ENCODE measurements at places on chromosomes 11 and 22.

DNA sequence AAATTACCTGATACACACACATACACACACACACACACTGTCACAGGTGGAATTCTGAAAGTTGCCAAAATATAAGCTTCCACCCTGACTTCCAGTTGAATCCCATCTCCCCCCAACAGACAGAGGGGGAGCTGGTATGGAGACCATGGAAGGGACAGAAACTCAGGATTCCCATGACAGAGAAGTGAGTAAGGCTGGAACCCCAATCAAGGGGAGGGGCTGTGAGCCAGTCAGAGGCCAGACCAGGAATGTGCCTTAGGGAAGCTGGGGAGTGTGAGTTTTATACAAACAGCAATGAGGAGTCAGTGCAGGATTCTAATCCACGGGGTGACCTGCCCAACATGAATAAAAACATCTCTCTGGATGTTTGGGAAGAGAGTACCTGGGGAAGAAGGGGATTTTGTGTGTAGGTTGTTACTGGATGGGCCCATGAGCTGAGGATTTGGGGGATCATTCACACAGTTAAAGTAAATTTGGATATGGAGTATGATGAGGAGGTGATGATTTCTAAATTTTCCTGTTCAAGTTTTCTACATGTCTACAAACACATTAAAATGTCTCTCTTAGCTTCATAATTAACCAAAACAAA, 38.7 kb upstream of the TOP3B start:
- no peak for DNase-seq

DNA sequence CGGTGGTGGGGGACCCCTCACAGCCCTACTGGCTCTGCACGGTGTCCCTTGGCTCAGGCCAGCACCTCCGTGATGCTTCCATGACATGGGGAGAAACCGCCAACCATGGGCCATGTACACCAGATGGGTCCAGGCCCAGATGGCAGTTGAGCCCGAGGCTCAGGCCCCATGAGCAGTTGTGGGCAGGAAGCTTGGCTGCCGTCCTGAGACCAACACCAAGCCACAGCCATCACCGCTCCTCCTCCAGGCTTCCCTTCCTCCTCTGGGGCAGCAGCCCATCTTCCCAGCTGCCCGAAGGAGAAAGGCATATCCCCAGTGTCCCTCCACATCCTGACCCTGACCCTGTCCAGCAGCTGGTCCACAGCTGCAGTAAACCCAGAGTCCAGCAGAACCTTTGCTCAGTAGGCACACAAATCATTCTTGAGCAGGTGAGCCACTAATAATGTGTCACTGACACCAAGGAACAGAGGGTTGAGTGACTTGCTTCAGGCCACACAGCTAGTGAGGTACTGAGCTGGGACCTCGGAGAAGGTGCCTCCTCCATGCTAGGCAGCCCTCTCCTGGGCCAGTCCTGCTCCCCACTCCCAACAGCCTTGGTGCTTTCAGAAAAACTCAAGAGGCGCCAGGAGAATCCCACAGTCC, 204.9 kb downstream of the CTTN start:
- no peak for DNase-seq

DNA sequence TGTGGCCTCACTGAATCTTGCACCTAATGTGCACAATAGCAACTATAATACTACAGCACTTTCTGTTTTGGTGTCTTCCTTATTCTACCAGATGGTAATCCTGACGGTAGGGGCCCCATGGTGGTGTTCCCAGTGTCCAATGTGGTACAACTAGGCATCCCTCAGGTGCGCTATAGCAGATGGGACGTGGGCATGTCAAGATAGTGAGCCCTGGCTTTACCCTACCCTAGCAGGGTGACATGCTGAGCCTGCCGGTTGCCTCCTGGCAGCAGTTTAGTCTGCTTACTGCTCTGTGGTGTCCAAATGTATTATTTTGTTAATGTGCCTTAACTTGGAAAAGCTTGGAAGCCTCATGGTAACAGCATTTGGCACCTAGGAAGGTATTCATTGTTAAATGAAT, 19.2 kb downstream of the ACO2 start:
- DNase-seq, result no peak

DNA sequence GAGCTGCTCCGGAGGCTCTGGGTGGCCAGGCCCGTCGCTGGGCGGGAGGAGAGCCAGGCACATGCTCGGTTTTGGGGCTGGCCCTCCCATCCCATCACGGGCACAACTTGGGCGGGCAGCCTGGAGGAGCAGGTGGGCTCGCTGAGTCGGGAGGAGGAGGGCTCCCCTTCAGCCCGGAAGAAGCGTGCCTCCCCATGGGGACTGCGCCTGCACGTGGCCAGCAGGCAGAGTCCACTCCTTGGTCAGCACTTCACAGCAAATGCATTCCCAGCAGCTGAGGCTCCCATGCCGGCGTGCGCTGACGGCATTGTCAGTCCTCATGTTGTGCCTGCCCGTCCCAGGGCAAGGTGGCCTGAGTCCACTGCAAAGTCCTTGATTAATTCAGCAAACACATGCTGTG, 1281.7 kb downstream of the BRD1 start:
- no peak for DNase-seq

DNA sequence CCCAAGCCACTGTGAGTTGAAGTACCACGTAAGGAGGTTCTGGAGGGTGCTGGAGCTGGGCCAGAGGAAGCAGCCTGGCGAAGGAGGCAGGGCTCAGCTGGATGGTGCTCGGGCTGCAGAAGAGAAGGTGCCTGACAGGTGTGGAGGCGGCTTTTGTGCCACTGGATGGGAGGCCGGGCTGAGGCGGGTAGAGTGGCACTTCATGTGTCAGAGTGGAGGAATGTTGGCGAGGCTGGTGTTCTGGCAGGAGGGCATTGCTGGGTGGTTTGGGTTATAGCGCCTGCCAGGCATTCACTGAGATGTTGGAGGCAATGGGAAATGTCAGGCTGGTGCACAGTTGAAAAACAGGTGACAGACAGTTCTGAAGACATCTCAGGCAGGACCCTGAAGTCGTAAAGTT, 24.2 kb downstream of the UBE2L3 start:
- DNase-seq, result no peak

- DNase-seq, result no peak
Observed at GRCh38 chr11:1473786-1474185, 12.8 kb downstream of the MOB2 start.

DNA sequence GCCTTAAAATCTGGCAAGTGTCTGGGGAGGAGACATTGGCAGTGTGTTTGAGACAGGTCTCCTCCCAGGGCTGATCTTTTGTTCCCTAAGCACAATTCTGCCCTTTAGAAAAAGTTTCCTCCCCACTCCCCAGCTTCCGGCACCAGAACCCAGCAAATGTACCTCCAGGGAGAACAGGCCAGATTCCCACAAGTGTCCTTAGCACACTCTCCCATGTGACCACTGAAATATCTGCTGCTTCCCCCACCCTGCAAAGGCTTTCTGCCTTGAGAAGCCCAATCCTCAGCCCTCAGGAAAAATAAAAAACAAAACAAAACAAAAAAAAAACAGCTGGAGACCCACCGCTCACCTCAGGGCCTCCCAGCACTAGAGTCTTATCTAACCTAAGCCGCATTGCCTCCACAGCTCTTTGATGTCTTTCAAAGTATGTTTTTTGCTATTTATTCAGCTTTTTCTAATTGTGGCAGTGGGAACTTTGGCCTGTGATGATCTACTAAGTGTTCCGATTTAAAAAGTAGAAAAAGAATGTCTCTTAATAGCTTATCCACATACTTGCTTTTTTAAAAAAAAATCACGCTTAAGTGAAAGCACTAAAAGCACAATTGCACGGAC, 29.0 kb upstream of the FBLN1 start:
- DNase-seq, result no peak

DNA sequence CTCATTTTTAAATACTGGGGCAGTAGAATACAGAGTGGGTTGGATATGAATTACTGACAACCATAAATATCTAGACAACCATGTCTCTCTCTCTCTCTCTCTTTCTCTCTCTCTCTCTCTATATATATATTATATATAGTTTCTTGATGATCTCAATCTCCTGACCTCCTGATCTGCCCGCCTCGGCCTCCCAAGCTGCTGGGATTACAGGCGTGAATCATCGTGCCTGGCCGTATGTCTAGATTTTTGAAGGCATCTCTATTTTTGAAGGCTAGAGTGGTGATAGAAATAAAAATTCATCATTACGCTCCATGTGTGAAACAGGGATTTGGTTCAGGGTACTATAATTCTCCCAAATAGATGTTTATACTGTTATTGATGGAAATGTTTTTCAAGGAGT, 84.1 kb downstream of the DDX10 start:
- no peak for DNase-seq

- no peak for DNase-seq
Observed at GRCh38 chr11:12085371-12086251, 24.8 kb upstream of the MICAL2 start.

DNA sequence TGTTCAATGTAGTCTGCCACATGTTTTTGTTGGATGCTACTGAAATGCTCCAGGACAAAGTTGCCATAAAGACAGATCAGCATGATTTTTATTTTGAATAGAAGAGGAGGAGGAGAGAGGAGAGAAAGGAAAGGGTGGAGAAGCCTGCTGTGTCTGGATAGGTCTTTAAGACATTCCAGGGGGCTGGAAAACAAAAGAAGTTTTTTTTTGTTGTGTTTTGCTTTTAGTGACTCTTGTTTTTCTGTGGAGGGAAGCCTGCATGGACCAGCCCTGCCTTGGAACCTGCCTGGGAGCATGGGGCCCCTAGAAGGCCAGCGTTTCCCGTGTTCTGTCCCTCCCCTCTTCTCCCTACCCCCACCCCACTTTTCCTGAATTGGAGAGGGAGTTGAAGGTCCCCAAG, 2.3 kb downstream of the TSPAN18 start:
- DNase-seq, result no peak

- peak; percentile 65 for DNase-seq
Observed at GRCh38 chr22:22810018-22810427, 77.6 kb upstream of the IGLL5 start.

DNA sequence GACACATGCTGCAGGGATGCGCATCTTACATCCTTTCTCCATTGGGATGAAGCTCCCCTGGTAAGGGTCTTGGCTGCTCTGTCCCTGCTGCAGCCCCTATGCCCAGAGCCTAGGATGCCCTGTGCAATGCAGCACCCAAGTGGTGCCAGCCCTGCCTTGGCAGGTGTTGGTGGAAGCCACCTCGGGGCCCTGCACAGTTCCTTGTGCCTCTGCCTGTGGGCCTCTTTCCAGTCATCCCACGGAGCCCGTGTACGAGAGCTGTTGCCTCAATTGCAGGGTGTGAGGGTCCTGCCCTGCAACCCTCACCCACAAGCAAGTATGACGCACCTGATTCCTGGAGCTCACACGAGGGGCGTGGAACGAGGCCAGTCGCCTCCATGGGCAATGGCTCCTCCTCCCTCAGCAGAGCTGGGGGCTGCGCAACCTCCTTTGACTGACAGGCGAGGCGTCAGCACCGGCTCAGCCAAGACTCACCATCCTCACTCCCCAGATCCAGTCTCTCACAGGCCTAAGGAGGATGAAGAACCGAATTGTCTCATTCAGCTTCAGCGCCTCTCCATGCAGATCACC, 719.6 kb downstream of the BRD1 start:
- DNase-seq, result no peak

DNA sequence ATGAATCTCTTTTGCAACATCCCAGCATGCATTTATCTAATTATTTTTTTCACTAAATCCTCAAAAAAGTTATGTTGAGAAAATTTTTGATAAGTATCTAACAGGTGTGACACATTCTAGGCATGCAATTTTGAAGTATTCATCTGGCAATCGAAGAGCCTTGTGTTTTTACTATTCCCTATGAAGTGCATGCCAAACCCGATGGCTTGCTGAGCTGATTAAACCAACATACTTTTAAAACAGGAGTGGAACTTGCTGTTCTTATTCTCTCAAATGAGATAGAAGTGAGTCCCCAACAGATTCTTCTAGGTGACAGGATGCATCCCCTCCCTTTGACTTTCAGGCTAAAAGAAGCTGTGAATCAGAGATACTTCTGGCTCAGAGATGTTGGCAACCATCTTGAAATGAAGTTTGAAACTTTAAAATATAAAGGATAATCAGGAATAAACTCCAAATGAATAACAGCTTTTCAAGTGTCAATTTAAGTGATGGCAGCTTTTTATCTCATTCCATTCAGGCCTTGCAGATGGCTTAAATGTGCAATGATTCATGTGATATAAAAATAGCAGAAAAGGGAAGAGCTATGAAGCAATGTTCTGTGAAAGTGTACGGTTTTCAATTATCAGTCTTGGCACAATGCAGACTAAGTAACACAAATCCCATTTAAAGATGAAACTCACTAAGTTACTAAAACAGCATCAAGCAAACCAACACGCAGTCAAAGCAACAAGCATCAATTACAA, 67.7 kb downstream of the APOL5 start:
- no peak for DNase-seq

GRCh38 chr11:131737357-131737756, 366.9 kb downstream of the NTM start:
- DNase-seq, result no peak

GRCh38 chr11:130415731-130416529, 12.5 kb downstream of the ADAMTS8 start:
- DNase-seq, result no peak

DNA sequence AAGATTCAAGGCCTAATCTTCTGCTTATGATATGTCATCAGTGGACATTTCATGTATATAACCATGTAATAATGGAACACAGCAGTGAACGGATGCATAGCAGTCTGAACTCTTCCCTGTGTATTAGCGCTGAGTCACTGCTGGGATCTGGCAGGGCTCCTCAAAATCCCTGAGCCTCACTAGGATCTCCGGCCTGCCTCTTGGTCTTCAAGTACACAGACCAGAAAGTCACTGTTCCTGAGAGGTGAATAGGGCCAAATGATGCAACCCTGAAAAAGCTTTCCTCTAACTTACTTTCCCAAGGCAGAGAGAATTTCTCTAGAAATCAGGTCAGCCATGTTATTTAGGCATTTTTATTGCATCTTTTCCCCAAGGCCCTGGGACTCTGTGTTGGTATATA, 35.0 kb downstream of the POU2AF1 start:
- no peak for DNase-seq

DNA sequence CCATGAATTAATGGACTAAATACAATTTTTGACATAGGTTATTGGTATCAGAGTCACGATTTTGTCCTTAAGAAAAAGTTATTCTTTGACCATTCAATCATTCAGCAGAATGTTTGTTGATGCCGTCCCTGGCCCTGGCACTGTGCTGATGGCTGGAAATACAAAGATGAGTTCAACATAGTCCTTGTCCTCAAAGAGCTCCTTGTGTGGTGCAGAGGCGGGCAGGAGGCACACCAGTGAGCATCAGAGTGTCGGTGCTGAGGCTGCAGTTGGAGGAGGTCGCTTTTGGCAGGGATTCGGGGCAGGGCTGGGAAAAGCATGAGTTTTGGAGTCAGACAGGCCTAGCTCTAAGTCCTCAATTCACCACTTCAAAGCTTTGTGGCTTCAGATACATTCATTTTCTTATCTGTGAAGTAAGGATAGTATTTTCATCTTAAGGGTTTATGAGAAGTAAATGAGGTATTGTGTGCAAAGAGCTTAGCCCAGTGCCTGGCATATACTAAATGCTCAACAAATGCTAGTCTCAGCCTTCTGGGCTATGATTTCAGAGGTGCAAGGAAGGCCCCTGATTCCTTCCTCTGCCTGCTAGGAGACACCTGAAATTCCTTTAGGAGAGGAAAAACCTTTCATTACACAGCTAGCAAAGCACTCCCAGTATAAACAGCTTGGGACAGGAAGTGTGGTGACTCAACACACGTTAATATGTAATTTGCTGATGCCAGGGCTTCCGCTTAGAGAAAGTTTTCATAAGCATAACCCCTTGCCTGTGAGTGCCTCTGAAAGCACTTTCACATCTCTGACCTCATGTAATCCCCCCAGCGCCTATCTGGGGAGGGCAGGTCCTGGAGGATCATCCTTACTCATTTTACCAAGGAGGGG, 113.8 kb downstream of the NECTIN1 start:
- DNase-seq, result no peak

- DNase-seq, result no peak
Observed at GRCh38 chr11:78949976-78950690, 375.5 kb upstream of the NARS2 start.

- DNase-seq, result no peak
Observed at GRCh38 chr11:131658952-131659351, 288.5 kb downstream of the NTM start.
